ENCODE measurements at places on chromosomes 16 and 17. TPM values are rescaled to one million over a fixed set of nuclear protein-coding genes. Genes with fewer than 3 reads are reported as not detected.

Gene TSPOAP1
- total RNA-seq = 28.5 TPM

Gene CMTM2
- total RNA-seq = not detected

Gene KCNJ12
- total RNA-seq = 0.09 TPM

Gene MT1F
- total RNA-seq = 9.1 TPM

Gene RAD51C
- total RNA-seq = 22.8 TPM

Gene FADS6
- not detected for total RNA-seq

Gene CIITA
- 12.5 TPM for total RNA-seq

Gene CFDP1
- total RNA-seq = 36.5 TPM

Gene SYNGR2
- 56.3 TPM for total RNA-seq

Gene KRTAP1-5
- not detected for total RNA-seq

Gene PRR35
- total RNA-seq = not detected

Gene SHBG
- total RNA-seq = not detected

Gene VKORC1
- total RNA-seq = 36.7 TPM

Gene NSF
- total RNA-seq = 33.1 TPM

Gene CTRB2
- total RNA-seq = 14.4 TPM

Gene APOBR
- 15.9 TPM for total RNA-seq

Gene KRTAP17-1
- total RNA-seq = not detected

Gene TMC7
- total RNA-seq = not detected

Gene COTL1
- total RNA-seq = 265 TPM

Gene ACAP1
- 531 TPM for total RNA-seq

Gene MYH10
- total RNA-seq = 2.1 TPM

Gene RMI2
- total RNA-seq = 4.2 TPM

Gene CALB2
- total RNA-seq = not detected

Gene GLIS2
- not detected for total RNA-seq

Gene OR4D1
- 2.2 TPM for total RNA-seq

Gene CRHR1
- total RNA-seq = not detected

Gene ARL17B
- total RNA-seq = 16.6 TPM

Gene CHST5
- not detected for total RNA-seq

Gene MFAP4
- total RNA-seq = 0.63 TPM

Gene ENPP7
- not detected for total RNA-seq

Gene AOC3
- total RNA-seq = 1.6 TPM

Gene CSH1
- total RNA-seq = not detected

Gene TMEM132E
- 0.35 TPM for total RNA-seq

Gene CTRB1
- total RNA-seq = not detected

Gene CA5A
- 0.20 TPM for total RNA-seq

Gene FA2H
- 0.35 TPM for total RNA-seq

Gene MMP25
- total RNA-seq = 1.6 TPM

Gene MYH1
- not detected for total RNA-seq

Gene C16orf92
- not detected for total RNA-seq

Gene TPSD1
- total RNA-seq = 0.32 TPM

Gene SLC5A10
- total RNA-seq = not detected

Gene KRTAP9-7
- total RNA-seq = not detected

Gene FBXO39
- total RNA-seq = 0.26 TPM

Gene RNF157
- 50.7 TPM for total RNA-seq

Gene LPO
- not detected for total RNA-seq

Gene DRC3
- 0.32 TPM for total RNA-seq

Gene GGT6
- total RNA-seq = not detected

Gene GPR142
- total RNA-seq = not detected

Gene ACSM5
- total RNA-seq = 0.28 TPM

Gene ETV4
- total RNA-seq = not detected

Gene SOST
- total RNA-seq = not detected

Gene CNTNAP4
- not detected for total RNA-seq

Data from T-cell (primary cell).